ENCODE measurements at places on chromosomes 4 and X.
A peak's percentile ranks its signal among the peaks of the same experiment; 100 is the strongest.

GRCh38 chr4:109751852-109752251 is 22.0 kb upstream of the PLA2G12A start:
- DNase-seq = no peak

DNA sequence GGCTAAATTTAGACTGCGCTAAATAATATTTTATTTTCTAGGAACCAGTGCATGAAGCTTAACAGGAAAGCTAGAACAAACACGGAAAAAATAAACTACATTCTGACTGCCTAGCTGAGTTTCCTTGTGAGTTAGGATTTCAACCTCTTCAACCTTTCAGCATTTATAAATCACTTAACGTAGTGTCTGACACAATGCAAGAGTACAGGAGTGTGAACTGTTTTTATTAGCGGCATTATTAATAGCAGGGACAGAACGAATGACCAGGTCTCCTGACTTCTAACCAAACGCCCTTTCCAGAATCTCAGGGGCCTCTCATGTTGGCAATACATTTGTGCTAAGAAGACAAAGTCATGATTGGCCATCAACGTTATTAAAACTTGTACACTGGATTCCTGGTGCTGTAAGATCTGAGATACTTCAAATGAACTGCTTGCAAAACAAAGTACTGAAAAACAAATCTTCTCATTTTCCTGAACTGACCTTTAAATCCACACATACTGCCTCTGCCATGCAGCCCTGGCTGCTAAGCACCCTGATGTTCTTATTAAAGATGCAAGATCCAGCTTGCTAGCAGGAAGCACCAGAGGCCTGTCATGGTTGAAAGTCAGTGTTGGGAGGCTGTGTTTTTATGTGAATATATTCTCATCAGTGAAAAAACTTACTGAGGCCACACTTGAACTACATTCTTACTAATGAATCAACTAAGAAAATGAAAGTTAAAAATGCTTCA is 380.4 kb upstream of the CPEB2 start:
- no peak for DNase-seq

GRCh38 chr4:37070041-37070440 is 174.5 kb upstream of the NWD2 start:
- DNase-seq = no peak

DNA sequence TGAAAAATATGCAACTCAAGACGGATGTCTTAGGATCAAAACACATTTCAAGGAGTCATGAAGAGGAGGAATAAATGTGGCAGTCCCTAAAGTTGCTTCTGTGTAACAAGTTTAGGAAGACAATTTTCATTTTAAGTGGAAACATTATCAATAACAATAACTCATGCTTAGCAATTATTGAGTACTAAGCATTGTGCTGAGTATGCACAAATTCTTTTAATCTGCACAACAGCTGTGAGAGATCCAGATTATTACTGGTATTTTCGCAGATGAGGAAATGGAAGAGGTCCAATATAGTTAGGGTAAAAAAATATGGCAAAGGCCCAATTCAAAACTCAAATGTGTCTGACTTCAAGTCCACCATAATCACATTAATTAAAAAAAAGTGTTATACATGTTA is 2.9 kb upstream of the TEX13B start:
- no peak for DNase-seq

- no peak for DNase-seq
Observed at GRCh38 chr4:30753316-30753715, 33.1 kb downstream of the PCDH7 start.

- no peak for DNase-seq
Observed at GRCh38 chrX:46488712-46489111, 56.5 kb downstream of the ZNF674 start.

DNA sequence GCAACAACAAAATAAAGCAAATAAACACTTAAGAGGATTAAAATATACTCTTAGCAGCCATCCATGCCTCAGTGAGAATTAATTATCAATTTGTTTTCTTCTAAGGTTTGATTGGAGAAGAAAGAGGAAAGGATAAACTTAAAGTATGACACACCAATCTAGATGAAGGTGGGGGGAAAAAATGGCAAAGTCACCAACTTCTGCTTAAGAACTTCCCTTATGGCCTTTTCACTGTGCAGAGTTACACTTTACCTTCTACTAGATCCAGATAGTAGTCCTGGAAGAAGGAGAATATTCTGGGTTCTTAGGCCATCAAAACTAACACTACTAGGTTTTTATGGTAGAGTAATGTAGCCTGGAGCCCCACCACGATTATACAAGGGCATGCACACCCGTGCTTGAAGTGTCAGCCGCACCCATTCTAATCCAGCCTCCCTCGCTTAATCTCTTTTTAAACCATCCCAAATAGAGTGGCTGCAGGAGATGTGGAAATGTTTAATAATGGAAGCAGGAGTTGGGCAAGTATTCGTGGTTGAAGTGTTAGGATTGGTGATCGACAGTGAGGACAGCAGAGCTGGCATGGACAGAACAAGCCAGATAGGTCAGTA is 14.1 kb downstream of the ENPEP start:
- DNase-seq = no peak

DNA sequence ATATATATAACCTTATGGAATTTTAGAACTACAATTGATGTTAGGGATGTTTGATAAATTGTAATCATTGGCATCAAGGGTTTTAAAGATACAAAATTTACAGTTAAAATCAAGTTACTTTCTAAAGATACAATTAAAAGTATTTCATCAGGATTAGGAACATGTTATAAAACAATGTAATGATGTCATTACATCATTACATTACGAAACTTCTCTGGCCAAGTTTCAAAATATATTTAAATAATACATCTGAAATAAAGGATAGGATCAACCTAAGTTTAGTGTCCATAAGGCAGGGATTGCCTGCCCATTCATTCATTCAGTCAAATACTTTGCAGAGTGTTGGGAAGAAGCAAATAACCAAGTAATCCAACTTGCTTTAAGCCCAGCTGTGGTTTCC is 75.1 kb downstream of the TENM3 start:
- no peak for DNase-seq

DNA sequence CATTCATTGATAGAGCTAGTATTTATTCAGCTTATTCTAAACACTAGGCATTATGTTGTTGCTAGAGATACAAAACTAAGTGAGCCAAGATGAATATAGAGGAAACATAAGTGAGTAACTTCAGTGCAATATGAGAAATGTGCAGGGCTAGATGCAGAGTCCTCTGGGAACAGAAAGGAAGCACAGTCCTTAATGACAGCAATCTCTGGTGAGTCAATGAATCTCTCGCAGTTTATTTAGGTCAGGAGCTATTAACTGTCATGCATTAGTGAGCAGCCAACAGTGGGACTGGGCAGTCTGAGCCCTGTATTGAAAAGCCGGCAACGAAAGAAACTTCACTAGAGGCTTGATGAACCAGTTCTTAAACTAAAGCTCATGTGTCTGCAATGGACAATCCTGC is 598.1 kb upstream of the MAGEB2 start:
- peak; percentile 20 for DNase-seq

GRCh38 chrX:8731559-8732395 is at the start of gene ANOS1:
TSS of gene ANOS1 (minus strand) at chrX:8732137. CDS start at chrX:8732036, 101 bp downstream.
- DNase-seq = no peak

DNA sequence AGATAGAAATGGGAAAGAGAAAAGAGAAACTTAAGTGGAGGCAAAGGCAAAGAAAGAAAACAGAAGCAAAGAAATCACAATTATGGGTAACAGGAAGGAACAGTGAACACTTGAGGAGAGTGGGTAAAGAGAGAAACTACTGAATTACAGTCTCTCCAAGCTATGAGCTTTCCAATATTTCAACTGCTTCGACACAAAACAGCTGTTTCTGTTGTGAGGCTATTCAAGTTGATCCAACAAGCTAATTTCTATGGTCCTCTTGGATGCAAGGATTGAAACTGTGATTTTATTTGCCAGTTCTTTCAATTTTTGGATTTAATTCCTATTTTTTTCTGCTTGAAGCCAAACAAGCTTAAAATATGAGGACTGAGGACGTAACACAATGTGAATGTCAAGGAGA is 80.5 kb upstream of the ADGRA3 start:
- DNase-seq = no peak

GRCh38 chrX:46582325-46582724 is 8.8 kb downstream of the CHST7 start:
- no peak for DNase-seq

- peak; percentile 83 for DNase-seq
Observed at GRCh38 chr4:19748519-19749479, 502.9 kb upstream of the SLIT2 start.

DNA sequence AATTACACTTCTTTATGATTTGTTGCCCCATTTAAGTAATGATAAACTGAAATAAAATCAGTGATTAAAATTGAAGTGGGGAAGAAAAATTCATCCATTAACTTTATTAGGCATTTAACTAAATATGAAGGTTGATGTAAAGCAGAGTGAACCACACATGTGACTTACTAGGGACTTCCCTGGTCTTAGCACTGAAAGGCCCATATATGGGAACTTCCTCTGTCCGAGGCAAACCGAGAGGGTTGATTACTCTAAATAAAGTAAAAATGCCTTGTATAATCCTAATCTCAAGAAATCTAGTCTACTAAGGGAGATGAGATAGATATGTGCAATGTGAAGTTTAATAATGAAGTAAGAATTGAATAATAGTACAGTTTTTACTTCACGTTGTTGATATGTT is 403.9 kb upstream of the RPS6KA3 start:
- no peak for DNase-seq

DNA sequence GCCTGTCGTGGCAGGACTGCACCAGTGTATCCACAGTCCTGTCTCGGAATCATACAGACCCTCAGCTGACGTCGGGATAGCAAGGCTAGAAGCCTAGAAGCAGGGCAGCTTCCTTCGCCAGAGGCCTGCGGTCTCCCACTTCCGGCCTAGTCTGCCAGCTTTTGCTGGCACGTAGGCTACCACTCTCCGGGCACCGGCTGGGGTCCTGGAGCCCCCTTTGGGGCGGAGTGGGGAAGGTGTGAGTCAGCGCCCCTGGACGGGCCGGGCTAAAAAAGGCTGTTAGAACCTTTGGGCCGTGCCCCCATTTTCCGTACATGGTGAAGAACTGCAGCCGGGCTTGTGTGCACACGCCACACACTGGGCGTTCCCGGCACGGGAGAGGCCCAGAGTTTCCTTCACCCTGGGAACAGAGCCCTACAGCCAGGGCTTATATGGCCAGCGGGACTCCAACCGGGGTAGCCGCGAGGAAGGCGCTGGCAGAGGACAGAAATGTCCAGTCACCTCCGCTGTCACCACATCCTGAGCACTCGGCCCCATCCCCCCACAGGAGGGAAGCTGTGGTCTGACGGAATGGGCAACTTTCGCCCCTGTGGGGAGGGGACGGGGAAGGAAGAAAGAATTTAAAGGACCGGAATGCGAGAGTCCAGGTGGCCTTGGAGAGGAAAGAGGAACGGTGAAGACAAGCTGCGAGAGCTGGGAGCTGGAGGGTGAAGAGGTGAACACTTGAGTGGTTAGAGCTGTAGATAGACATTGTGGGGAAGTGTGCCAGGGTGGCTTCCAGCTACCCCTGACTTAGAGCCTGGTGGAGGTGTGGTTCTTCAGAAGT is 4.6 kb downstream of the MAGIX start:
- peak; percentile 38 for DNase-seq

GRCh38 chr4:1413687-1414479 is 7.6 kb upstream of the NKX1-1 start:
- no peak for DNase-seq

DNA sequence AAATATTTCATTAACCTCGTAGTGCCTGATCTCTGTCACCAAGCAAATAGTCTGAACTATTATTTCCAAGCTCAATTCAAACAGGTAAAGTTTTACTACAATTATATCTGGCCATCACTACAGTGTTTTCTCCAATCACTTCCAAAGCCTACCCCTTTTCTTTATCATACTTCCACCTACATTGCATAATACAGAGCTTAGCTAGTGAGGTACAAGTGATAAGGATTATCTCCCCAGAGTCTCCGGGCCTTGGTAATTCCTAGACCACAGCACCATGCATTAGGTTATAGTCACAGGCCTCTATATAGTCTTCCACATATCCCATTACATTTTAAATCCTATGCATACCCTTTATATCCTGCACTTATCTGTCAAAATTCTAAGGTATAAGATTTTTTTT is 154.2 kb downstream of the SNCA start:
- DNase-seq = no peak

GRCh38 chr4:107734120-107734519 is 14.1 kb upstream of the PAPSS1 start:
- DNase-seq = no peak

GRCh38 chr4:158827543-158827981 is 58.7 kb downstream of the FNIP2 start:
- no peak for DNase-seq

- no peak for DNase-seq
Observed at GRCh38 chr4:153218961-153219360, 14.7 kb downstream of the TRIM2 start.

- no peak for DNase-seq
Observed at GRCh38 chr4:24063731-24064130, 173.9 kb upstream of the PPARGC1A start.

- no peak for DNase-seq
Observed at GRCh38 chrX:47068214-47068613, 10.0 kb upstream of the RGN start.

DNA sequence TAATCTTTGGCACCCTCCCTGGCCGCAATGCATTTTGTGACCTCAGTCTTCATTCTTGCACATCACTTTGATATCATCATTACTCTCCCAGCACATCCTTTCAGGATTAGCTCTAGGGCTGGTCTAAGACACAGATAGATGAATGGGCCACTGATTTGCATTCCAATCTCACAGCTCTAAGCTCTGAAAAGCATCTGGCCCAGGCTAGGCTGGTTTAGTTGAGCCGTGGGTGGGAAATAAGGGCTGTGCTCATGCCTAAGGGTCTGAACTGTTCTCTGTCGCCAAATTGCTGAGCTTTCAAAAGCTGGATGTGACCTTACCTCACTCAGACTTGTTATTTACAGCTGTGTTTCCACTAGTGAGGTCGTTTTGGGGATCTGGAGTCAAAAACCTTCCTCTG is 30.0 kb upstream of the SLC9A7 start:
- DNase-seq = peak; percentile 66

DNA sequence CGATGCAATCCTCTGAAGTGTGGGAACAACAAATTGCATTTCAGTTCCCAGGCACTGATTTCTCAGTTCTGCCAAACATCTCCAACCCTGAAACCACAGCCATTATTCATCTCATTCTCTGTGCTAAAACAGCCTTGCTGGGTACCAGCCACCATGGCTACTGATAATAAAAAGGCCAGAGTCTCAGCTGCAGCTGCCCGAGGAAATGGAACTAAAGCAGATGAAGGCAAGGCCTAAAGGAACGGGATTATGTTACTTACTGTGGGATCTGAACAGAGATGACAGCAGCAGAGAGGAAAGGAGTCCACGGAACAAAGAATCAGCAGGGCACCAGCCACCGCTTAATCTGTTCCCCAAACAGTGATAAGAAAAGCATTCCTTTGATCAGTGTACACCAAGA is 155.7 kb downstream of the PAPSS1 start:
- peak; percentile 25 for DNase-seq

GRCh38 chr4:169658975-169659715 is 38.8 kb downstream of the CLCN3 start:
- no peak for DNase-seq

DNA sequence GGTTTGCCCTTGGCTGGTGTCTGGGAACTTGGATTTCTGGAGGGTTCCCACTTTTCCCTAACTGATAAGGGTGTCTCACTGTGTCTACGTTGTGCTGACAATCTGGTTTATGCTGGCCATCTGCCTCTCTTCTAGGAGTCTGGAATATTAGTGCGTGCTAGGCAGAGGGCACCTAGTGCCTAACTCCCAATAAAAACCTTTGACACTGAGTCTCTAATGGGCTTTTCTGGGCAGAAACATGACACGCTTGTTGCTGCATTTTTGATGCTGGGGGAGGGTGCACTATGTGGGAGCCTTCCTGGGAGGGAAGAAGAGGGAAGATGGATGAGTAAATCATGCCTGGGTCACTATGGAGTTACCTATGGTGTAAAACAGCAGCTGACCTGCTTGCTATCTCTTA is 16.3 kb upstream of the ZNF41 start:
- DNase-seq = no peak
